ENCODE measurements at places on chromosomes 3 and 15.

- no peak for DNase-seq
Measured at GRCh38 chr3:37991823-37992222, 1.2 kb downstream of the VILL start.

GRCh38 chr15:59339252-59339672 lies 33.4 kb downstream of the MYO1E start:
- DNase-seq, result no peak

DNA sequence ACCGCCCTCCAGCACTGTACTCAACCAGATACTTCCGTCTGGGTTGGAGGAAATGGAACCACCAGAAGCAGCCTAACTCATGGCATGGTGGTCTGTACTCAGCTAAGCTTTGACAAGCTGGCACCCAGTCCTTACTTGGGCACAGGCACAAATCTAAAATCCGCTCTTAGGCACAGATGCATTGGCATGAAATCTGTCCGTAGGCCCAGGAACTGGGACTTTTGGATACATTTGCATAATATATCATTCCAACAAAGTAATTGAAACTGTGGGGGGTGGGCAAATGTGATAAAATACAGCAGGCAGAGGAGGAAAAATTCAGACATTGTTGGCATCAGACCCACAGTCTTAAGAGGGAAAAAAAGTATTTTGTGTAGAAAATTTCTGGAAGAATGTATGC lies 75.4 kb downstream of the C3orf85 start:
- DNase-seq, result no peak

DNA sequence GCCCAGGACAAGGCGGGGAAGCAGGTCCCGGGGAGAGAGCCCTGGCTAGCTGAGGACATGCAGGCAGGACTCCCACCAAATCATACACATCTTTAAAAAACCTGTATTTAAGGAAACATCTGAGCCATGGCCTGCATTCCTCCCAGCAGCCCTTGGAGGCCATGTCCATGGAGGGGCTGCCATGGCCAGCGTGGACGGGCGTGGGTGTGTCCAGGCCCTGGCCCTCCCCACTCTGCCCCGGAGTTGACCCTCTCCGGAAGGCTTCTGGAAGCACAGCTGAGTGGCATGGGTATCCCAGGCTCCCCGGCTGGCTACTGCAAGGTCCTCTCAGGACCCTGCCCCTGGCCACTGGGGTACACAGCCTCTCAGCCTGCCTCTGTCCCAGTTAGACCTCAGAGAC lies 149.8 kb downstream of the NSMCE3 start:
- no peak for DNase-seq

- no peak for DNase-seq
Measured at GRCh38 chr15:41417418-41418195, 712 bp downstream of the RTF1 start.

DNA sequence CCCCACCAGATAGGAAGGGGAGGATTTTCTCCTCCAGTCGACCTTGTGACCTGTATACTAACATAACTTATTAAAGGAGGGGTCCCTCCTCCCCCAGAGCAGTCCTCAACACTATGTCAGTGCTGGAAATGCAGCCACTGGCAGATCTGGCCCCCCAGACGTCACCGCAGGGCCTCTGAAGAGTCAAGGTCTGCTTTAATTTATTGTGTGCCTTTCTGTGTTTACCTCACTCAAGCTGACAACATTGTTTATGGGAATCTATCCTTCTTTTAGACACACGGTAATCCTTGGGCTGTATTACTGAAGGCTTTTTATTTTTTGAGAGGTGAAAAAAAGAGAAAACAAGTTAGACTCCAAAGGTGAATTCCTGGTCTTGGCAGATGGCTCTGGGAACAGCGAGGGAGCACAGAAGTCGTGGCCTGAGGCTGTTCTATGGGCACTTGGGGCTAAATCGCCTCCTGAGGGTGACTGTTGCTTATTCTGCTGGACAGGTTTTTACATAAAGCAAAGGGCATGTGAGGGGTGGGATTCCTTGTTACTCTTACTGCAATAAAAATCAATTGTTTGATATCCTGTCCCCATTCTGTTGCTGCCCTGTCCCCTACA lies 13.5 kb upstream of the NR2C2 start:
- no peak for DNase-seq

GRCh38 chr3:32698506-32698905 lies 13.5 kb downstream of the CNOT10 start:
- DNase-seq, result no peak

- DNase-seq, result no peak
Measured at GRCh38 chr3:170044795-170045244, 7.0 kb downstream of the GPR160 start.

DNA sequence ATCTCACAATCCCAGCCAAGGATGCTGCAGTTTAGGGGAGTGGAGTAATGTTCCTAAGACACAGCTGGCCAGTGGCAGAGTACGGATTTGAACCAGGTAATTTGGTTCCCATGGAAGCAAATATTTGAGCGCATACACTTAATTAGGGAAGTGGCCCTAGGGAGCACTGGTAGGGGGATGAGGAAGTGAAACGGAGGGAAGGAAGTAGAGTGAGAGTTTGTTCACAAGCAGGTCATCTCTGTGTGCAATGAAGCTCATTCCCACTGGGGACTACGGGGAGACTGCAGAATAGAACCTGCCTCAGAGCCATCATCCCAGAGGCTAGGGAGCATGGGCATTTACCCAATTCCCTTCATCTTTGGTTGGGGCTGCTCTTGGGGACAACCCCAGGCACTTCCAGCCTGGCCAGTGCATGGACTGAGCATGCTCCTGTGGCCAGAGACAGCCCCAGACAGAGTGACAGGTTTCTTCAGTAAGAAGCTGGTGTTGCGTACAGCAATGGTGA lies 317.2 kb upstream of the PROK2 start:
- DNase-seq, result no peak

GRCh38 chr3:53730576-53730975 lies 115.6 kb downstream of the CHDH start:
- DNase-seq, result no peak

- no peak for DNase-seq
Measured at GRCh38 chr3:111311126-111311525, 230.9 kb upstream of the CD96 start.

DNA sequence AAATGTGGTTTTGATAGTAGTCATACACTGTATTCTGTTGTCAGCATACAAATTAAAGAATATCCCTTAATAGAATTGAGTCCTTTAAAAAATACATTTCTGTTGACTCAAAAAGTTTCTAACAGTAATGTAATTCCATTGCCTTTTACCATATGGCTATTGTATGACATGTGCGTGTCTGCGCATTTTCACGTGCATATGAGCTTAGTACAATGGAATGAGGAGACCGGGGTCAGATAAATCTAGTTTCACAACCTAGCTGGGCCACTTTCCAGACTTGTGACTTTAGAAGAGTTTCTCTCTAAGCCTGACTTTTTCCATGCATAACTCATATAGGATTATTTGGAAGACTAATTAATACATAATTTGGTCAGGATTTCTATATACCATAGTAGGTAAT lies 38.7 kb downstream of the ZBTB38 start:
- DNase-seq, result no peak

DNA sequence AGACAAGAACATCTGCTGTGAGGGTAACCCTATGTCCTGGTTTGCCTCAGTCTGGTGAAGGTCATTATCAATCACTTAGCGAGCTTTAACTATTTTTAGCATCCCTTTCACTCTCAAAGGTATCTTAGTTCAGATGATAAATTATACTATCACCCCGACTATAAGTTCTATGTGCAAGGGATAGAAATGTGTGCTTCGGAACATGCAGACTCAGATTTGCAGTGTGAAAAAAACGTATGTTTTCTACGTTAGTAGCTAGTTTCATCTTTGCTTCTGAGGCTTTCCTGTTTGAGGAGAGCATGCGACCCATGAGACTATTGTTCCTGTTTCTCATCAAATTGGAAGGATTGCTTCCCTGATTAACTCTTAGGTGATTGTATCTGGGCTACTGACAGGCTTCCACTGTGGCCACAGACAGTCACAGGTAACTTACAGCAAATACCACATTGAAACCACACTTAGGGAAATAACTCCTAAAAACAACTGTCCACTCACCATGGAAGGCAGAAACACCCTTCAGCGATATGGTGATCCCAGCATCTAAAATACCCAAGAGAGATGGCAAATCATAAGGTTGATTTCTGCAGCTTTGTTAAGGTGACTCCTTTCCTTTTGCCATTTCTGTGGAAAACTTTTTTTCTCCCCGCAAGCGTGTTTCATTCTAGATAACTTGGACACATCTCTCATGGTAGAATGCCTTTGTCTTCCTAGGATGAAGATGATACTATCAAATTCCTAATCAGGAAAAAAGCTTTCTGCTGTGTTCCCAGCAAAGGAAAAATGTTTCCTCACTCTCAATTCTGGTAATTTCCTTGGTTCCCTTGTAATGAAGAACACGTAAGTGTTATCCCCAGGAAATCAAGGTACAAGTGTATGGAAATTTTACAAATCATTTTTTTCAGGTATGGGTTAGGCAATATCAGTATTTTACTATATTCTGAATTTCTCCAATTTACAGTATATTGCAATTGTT lies 5.2 kb downstream of the GCSAM start:
- DNase-seq, result no peak

GRCh38 chr15:27912283-27912682 lies 186.8 kb downstream of the OCA2 start:
- DNase-seq, result no peak

DNA sequence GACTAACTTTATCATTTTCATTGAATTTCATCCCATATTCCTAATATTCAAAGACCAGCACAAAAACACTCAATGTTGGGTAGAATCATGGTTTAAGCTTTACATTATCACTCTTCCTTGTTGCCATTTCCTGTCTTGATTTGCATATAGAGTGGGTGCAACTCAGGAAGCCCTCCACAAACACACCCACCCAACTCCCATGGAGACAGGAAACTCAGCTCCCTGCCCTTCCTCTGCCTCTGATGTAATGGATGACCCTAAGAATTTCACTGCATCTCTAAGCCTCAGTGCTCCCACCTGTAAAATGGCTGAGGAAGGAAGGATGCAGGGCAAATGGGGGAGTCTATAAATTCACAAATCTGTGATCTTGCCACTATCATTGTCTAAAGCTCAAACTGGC lies 98.1 kb upstream of the BFSP2 start:
- DNase-seq, result no peak

GRCh38 chr3:158753854-158754253 lies 21.6 kb upstream of the RARRES1 start:
- DNase-seq, result no peak

DNA sequence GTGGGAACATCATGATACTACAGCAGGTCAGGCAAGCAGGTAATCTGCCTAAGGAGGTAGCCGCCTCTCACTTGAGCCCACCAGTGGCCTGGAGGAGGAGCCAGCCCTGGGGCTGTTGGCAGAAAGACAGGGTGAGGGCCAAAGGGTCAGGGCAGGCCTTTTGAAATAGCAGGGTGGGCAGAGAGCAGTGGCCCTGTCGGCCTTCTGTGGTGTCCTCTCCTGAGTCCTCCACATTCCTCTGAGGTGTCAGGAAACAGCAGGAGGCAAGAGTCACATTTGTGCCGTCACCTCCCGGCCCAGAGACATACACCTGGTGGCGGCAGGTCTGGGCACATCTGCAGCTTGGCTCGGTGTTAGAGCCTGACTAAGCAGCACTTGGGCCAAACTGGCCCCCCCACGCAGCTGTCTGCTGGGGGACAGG lies 3.9 kb upstream of the BNC1 start:
- DNase-seq, result no peak

DNA sequence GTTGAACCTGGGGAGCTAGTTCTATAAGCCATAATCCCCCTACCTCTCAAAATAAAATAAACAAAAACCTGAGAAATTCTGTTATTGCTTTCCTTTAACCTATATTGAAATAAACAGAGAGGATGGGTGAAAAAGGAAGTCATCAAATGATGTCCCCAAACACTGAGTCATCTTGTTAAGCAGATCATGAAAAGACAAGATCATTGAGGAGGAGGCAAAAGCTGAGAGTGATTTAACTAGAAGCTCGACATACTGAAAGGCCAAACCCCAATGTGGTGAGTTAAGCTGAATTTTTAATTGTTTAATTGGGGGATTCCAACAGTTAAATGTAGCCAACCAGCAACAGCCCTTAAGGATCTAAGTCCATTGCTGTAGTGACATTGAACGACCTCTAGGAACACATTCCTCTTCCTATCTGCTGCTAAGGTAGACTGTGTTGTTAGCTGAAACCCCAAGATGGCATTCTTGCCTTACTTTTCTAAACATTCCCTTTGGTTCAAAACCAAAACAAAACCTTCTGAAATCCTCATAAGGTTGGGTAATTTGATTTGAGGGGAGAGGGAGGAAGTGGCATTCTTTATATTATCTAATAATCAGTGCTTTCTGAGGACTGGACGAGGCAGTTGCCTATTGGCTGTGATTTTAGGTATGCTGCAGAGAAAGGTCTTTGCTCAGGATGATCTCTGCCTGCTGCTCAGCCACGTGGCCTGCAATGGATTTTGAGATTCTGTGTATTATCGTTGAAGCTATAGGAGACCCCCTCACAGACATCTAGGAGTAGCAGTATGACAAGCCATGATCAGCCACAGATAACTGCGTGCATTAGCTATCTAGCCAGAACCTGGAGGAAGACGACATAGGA lies 62.7 kb upstream of the BNIP2 start:
- DNase-seq, result no peak

GRCh38 chr3:7640787-7641186 lies 779.9 kb downstream of the GRM7 start:
- no peak for DNase-seq

GRCh38 chr15:59762558-59762957 lies 73.4 kb upstream of the BNIP2 start:
- DNase-seq, result no peak

- no peak for DNase-seq
Measured at GRCh38 chr3:116288485-116288884, 156.8 kb downstream of the LSAMP start.

GRCh38 chr3:151195826-151196225 lies 7.2 kb downstream of the GPR171 start:
- DNase-seq, result no peak

GRCh38 chr3:193962986-193963685 lies 172.8 kb upstream of the HES1 start:
- no peak for DNase-seq

DNA sequence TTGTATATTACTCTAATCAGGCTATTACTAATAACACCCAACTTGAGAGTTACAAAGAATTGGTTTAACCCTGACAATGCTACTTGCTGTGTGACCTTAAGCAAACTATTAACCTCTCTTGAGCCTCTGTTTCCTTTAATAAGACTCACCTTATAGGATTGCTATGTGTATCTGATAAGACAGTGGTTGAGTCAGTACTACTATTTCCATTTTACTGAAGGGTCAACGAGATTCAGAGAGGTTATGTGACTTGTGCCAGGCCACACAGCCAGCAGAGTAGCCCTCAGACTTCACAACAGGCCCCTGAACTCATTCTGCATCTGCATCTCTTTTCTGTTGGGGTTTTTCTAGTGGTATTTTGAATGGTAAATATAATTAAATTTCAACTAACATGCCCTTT lies 420.1 kb downstream of the MAGI1 start:
- DNase-seq, result no peak

Measured in 8988T (cell line).